ENCODE measurements at places on chromosomes 13 and 19. TPM values are rescaled to one million over a fixed set of nuclear protein-coding genes. Genes with fewer than 3 reads are reported as not detected.

- no peak overlapping the region for H3K27ac ChIP-seq
- no peak for DNase-seq
- H3K4me3 ChIP-seq = no peak overlapping the region
- no peaks in the 10 kb centered on the region for H3K36me3 ChIP-seq
Observed at GRCh38 chr13:77975358-77976042, 56.9 kb upstream of the EDNRB start.

RASAL3 gene
- 0.04 TPM for polyA plus RNA-seq

SELENOV gene
- not detected for polyA plus RNA-seq

PGLYRP2 gene
- not detected for polyA plus RNA-seq

- DNase-seq = no peak
- H3K4me1 ChIP-seq = peaks cover 3% of the 10 kb centered on the region
- H3K36me3 ChIP-seq = no peaks in the 10 kb centered on the region
- no peak overlapping the region for H3K27ac ChIP-seq
- H3K27me3 ChIP-seq = no peaks in the 10 kb centered on the region
- no peak overlapping the region for H3K4me3 ChIP-seq
Observed at GRCh38 chr19:20664901-20665781, 3.8 kb upstream of the ZNF626 start.

- no peak for DNase-seq
- H3K4me1 ChIP-seq = peaks cover 33% of the 10 kb centered on the region
- peaks cover 46% of the 10 kb centered on the region for H3K36me3 ChIP-seq
Observed at GRCh38 chr19:38277549-38277948, 13.2 kb downstream of the SPINT2 start.

- H3K27ac ChIP-seq = no peak overlapping the region
- DNase-seq = no peak
- H3K27me3 ChIP-seq = no peaks in the 10 kb centered on the region
- H3K36me3 ChIP-seq = no peaks in the 10 kb centered on the region
- H3K4me3 ChIP-seq = no peak overlapping the region
Observed at GRCh38 chr13:22077764-22078163, 406.9 kb downstream of the FGF9 start.

- H3K27me3 ChIP-seq = no peaks in the 10 kb centered on the region
- DNase-seq = no peak
- H3K27ac ChIP-seq = no peak overlapping the region
- no peaks in the 10 kb centered on the region for H3K4me1 ChIP-seq
- H3K4me3 ChIP-seq = no peak overlapping the region
Observed at GRCh38 chr13:35724446-35724845, 248.0 kb upstream of the MAB21L1 start.

DNA sequence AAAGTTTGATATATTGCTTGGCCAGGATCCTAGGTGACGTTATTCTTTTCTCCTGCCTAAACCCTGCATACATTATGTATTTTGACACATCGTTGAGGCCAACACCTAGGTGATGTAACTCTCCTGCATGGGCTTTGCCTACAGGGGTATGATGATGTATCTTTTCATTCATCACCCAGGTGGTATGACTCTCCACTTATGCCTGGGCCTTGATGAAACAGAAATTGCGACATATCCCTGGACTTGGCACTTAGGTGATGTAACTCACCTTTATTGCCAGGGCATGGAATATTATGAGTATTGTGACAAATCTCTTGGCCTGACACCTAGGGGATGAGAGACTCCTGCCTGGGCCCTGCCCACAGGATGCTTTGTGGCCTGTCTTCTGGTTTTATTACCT lies 18.5 kb upstream of the ZNF681 start:
- H3K36me3 ChIP-seq = no peaks in the 10 kb centered on the region
- H3K27me3 ChIP-seq = no peaks in the 10 kb centered on the region
- H3K27ac ChIP-seq = no peak overlapping the region
- DNase-seq = no peak
- H3K4me3 ChIP-seq = no peak overlapping the region

ZNF714 gene
- polyA plus RNA-seq = 8.8 TPM

DNA sequence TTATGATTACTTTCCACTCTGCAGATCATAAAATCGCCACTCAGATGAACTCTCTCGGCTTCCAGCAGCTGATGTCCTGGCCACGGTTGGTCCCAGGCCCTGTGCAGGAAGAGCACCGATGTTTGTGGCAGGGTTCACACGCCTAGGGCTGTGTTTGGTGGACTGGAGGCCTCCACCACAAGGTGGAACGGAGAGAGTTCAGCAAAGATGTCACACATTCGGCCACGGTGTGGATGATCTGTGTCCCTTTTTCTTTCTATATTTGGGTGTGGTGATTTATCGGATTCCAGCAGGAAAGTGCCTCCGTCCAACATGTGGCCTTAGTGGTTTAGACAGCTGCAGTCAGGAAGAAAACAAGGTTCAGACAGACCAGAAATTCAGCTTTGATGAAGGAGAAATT lies 521 bp upstream of the SHISA2 start:
- H3K36me3 ChIP-seq = no peaks in the 10 kb centered on the region
- H3K27me3 ChIP-seq = peaks cover 46% of the 10 kb centered on the region
- no peak overlapping the region for H3K27ac ChIP-seq
- no peak for DNase-seq
- H3K4me3 ChIP-seq = no peak overlapping the region

SMIM24 gene
- polyA plus RNA-seq = not detected

DNA sequence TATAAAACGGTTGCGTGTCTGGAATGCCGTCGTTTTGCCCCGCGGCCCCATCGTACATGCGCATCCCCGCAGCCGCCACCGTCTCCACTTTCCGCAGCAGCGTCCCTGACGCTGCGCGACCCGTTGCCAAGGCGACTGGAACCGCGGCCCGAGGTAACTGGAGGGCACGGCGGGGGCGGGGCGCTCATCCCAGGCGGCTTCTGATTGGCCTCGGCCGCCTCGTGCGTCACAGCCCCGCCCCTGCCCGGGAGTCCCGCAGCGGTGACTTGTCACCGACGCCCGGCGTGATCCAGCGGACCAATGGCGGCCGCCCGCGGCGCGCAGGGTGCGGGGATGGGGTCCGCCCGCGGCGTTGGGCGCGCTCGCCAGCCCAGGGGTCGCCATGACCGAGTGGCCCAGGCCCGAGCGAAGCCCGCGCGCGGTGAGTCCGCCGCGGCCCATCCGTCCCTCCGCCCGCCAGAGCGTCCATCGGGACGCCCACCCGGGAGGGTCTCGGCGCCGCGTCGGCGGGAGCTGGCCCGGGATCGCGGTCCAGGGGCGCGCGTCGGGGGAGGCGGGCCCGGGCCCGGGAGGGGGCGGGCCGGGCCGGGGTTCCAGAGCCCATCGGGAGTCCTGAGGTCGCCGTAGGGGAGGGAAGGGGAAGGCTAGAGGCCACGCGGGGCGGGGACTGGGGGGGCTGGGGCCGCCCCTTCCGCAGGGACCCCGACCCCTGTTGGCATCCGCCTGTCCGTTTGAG lies at the start of gene ZSCAN1:
ZSCAN1 (plus strand) TSS at position 285 of the 736 bp plus-strand sequence. CDS start 3,812 bp downstream, outside the sequence.
- no peak within 1 kb of the TSS for H3K27ac ChIP-seq
- no peaks in the 10 kb centered on the region for H3K27me3 ChIP-seq
- no peaks in the 10 kb centered on the region for H3K36me3 ChIP-seq
- no peaks in the 10 kb centered on the region for H3K4me1 ChIP-seq

GRCh38 chr13:39884166-39884565 lies 228.7 kb downstream of the COG6 start:
- H3K4me3 ChIP-seq = no peak overlapping the region
- H3K27me3 ChIP-seq = no peaks in the 10 kb centered on the region
- H3K36me3 ChIP-seq = no peaks in the 10 kb centered on the region
- no peak for DNase-seq

CAB39L gene
- polyA plus RNA-seq = 8.6 TPM

DNA sequence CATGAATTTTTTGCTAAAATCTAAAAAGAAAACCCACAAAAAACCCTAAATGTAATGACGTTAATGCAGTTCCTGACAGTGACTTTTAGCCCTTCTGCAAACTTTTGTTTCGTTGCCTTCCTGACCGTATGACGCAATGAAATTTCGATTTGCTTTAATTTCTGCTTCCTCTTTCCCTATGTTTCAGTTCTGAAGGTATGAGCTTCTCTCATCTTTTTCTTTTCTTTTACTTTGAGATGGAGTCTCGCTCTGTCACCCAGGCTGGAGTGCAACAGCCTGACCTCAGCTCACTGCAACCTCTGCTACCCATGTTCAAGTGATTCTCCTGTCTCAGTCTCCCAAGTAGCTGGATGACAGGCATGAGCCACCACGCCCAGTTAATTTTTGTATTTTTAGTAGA lies 6.1 kb upstream of the LILRA5 start:
- DNase-seq = no peak
- no peaks in the 10 kb centered on the region for H3K36me3 ChIP-seq
- H3K4me3 ChIP-seq = no peak overlapping the region
- H3K4me1 ChIP-seq = no peaks in the 10 kb centered on the region
